ENCODE measurements at places on chromosomes 4 and X. TPM values are rescaled to one million over a fixed set of nuclear protein-coding genes. Genes with fewer than 3 reads are reported as not detected.

- no peak for DNase-seq
Observed at GRCh38 chr4:80811406-80811805, 219.1 kb upstream of the BMP3 start.

GRCh38 chrX:13579661-13580060 lies 10.3 kb downstream of the EGFL6 start:
- no peak for DNase-seq

- DNase-seq, result no peak
Observed at GRCh38 chr4:110527156-110527555, 51.2 kb downstream of the ENPEP start.

GRCh38 chr4:78774417-78774816 lies 1.7 kb upstream of the BMP2K start:
- DNase-seq, result no peak

- no peak for DNase-seq
Observed at GRCh38 chrX:15492469-15492868, 664 bp downstream of the PIR start.

DNA sequence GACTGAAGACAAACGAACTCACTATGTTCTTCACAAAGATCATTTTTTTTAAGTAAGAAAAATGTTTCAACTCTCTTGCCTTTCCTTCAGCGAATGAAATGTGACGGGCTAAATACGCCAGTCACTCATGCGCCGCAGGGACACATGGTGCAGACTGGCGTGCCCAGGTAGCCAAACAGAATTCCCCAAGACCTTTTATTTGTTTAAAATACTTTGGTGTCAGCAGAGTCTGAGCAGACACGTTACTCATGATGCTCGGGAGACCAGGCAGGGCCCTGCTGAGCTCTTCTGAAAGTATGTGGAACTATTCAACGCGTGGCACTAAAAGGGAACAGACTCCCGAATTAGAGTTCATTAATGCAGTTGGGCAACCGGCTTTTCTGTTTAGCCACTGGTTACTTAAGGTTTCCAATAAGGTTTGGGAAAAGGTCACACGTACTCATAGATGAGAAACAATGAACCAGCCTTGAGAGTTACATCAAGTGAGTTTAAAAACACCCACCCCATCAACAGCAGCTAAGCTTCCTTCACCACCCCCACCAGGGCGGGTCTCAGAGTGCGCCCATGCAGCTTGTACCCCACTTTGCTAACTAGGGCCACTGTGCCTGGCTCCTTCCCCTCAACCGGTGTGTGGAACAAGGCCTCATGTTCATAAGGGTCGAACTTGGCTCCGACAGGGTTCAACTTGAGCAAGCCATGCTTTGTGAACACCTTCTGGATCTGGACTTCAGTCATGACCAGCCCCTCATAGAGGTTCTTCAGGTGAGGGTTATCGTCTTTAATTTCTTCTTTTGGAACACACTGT lies 7.3 kb downstream of the GRPEL1 start:
- no peak for DNase-seq

GRCh38 chr4:80492761-80493160 lies 157.2 kb downstream of the CFAP299 start:
- DNase-seq, result peak; percentile 14

DNA sequence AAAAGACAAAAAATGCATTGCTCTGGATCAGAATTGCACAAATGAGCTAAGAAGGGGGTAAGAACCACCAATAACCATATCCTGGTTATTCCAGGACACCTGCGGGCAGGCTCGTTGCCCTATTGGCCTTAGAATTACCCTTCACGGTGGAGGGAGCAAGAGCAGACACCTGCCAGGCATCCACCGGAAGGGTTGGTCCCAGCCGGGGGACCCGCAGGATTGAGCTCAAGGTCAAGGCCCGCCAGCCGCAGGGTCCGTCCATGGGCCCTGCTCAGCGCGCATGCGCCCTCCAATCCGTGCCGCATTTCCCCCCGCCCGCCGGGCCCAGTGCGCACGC lies 575 bp downstream of the SLC25A6 start:
- peak; percentile 92 for DNase-seq

DNA sequence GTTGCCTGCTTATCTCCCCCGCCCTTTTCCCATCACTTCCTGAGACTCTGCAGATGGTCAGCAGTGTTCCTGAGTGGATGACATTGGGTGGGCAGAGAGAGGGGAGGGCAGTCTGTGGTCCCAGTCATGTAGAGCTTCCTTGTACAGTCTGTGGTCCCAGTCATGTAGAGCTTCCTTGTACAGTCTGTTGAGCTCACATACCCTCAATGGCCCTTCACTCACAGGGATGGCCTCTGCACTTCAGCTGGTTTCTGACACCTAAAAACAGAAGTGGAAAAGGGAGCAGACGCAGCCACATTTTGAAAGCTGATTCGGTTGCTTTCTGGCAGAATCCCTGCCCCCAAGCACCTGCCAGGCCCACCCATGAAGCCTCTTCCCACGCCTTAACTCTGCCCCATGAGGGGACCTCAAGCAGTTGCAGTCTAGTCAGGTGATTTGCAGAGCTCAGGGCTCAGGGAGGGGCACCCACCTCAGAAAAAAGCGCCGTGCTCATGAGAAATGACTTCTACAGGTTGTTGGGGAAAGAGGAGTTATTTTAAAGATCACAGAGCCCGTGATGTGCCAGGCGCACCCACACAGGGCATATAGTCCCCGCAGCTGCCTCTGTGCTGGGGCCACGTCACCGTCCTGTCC lies 3.6 kb upstream of the TMEM271 start:
- DNase-seq, result no peak

GRCh38 chr4:67680581-67681222 lies 20.3 kb downstream of the UBA6 start:
- DNase-seq, result no peak

DNA sequence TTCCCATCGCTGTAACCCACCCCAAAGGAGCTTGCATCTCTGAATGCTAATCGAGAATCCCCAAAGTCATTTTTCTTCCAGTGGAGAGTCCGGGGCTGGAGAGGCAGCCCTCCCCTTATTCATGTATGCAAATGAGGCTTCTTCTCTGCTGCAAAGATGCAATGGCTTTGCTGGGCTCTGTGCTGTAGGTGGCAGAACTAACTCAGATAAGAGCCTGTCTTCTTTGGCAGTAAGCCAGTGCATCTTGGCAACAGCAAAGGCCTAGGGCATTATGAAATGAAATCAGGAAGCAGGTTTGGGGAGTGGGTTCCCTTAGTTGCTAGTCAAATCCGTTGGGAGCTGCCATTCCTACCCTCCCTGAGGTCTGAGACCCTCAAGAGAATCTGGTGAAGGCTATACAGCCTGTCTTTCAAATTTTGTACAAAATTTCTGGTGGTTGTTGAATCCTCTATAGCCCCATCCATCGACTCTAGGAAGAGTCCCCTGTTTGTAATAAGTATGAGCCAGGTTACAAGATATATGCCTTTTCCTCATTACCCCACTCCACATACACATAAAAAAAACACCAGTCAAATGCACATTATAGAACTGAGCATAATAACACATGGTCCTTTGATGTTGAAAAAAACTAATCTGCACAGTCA lies 290.6 kb upstream of the TAPT1 start:
- DNase-seq, result peak; percentile 61

DNA sequence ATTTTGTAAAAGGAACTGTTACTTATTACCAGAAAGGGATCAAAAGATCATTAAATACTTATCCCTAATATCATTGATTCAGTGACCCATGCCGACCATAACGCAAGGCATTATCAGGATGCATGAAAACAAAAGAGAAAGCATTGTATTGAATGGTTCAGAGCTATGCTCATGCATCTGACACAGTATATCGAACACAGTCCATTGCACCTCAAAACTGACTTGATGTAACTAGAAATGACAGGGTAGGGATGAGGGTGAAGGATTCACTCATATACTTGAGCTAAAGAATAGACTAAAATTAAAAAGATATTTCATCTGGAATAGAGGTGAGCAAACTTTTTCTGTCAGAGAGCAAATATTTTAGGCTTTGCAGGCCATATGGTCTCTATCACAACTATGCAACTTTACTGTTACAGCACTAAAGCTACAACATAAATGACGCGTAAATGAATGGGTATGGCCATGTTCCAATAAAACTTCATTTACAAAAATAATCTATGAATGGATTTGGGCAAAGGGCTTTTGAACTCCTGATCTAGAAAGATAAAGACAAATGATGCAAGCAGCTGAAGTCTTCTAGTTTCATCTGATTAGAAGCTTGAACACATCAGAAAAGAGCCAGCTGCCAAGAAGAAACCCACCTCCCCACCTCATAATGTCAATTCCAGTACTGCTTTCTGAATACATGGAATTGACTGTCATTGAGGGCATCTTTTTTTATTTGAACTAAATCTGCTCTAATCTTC lies 12.9 kb upstream of the SPP1 start:
- DNase-seq, result no peak

DNA sequence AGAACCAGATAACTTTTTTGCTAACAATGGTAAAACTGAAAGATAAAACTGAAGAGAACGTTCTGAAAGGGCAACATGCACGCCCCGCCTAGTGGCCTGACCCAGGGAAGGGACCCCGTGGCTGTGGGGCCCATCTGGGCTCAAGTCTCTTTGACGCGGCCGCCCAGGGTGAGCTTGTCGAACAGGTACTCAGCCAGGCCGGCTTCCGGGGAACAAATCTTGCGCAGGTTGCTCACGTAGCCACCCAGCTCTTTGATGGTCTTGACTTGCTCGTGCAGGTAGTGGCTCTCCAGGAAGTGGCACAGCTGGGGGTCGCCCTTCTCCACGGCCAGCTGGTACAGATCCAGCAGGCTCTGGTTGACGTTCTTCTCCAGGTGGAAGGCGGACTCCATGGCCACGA lies 579 bp downstream of the FTHL17 start:
- DNase-seq, result no peak

GRCh38 chr4:167234316-167234881 lies at the start of gene SPOCK3:
SPOCK3 (minus strand) TSS chr4:167234494.
- peak; percentile 35 for DNase-seq

GRCh38 chr4:17077105-17077504 lies 178.7 kb upstream of the LDB2 start:
- DNase-seq, result no peak

DNA sequence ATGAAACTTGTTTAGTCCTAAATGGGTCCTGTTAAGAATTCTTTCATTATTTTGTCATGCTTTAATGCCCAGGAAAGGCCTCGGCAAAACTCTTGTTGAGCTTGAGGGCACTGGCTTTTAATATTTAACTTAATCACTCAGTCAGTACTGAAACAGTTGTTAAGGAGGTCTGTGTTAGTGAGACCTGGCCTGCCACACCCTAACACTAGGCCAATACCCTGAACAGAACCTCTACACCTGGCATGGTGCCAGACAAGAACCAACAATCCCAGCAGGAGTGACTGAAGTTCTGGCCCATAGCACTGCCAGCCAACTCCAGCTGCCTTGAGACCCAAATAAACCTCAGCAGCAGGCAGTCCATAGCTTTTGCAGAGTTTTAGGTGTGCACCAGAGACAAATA lies 85.7 kb upstream of the ITM2A start:
- DNase-seq, result peak; percentile 26

GRCh38 chrX:37599729-37600128 lies 28.3 kb downstream of the LANCL3 start:
- DNase-seq, result peak; percentile 18

GRCh38 chr4:169649545-169650226 lies 29.3 kb downstream of the CLCN3 start:
- DNase-seq, result no peak

- DNase-seq, result no peak
Observed at GRCh38 chrX:2552621-2553201, 51.9 kb upstream of the DHRSX start.

NR0B1 gene
- total RNA-seq, result not detected

GAGE12H gene
- not detected for total RNA-seq

CPLX1 gene
- total RNA-seq, result 3.3 TPM

FATE1 gene
- 0.52 TPM for total RNA-seq

GYPE gene
- 0.43 TPM for total RNA-seq

UCP1 gene
- not detected for total RNA-seq

SORBS2 gene
- 184 TPM for total RNA-seq

AREG gene
- total RNA-seq, result 9.9 TPM

CT55 gene
- total RNA-seq, result not detected

Data from mucosa of gallbladder (tissue), 1 donor.